ENCODE measurements at places on chromosomes 6 and 20.
A peak's percentile ranks its signal among the peaks of the same experiment; 100 is the strongest.

GRCh38 chr6:36851626-36852025, 12.4 kb upstream of the CPNE5 start:
- DNase-seq: peak; percentile 42

DNA sequence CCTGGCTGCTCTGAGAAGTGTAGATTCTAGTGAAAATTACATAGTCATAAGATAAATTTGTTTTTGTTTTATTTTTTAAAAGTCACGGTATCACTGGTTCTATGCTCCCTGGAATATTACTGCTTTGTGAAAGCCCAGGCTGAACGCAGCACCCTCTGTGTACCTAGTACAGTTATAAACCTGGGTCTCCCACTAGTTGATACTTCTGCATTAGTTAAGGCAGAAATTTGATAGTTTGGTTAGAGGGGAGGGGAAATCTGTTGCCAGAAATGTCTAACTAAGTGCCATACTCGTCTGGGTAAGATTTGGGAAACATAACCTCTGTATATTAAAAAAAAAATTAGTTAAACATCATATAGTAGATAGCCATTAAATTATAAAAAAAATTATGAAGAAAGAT, 110.6 kb upstream of the TRAF3IP2 start:
- no peak for DNase-seq

GRCh38 chr20:348972-349841, 2.3 kb downstream of the NRSN2 start:
- no peak for DNase-seq

DNA sequence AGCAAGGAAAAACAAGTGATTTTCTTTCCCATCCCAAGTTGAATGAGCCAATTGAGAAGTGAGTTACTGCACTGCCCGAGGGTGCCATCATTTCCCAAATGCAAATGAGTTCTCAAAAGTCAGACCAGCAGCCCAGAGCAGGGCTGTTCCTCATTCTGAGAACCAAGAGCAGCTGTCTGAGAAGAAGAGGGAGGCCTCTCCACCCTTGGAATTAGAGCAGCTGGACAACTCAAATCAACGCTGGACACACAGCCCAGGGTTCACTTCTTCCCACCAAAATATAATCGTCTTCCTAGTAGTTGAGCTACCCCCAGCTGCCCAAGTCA, 4.6 kb upstream of the PREX1 start:
- peak; percentile 82 for DNase-seq

DNA sequence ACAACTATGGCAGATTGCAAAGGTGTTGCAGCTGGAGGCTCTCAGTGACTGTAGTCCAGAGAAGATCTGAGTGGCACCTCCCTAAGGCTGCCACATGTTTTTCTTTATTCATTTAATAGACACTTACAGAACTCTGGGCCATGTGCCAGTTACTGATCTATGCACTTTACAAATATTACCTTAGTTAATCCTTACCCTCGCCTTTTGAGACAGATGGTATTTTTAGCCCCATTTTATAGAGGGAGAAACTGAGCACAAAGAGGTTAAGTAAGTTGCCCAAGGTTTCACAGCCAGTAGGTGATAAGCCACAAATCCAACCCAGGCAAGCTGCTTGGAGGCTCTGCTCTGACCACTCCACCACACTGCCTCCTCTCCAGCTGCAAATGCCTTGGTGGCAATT, 6.5 kb upstream of the SCRT2 start:
- no peak for DNase-seq

DNA sequence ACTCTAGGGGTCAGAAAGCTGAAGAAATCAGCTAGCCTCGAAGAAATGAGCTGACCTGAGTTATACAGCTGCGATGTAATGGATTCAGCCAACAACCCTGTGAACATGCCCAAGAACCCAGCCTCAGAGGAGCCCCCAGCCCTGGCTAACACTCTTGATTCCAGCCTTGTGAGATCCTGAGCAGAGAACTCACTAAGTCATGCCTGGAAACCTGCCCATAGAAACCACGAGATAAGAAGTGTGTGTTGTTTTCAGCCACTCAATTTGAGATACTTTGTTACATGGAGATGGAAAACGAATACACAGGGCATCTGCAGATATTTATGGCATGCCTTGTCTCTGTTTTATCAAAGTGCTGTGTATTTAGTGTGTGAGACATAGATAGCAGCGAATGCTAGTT, 265.2 kb downstream of the QKI start:
- DNase-seq: no peak

GRCh38 chr6:113184291-113184690, 672.9 kb upstream of the MARCKS start:
- no peak for DNase-seq

DNA sequence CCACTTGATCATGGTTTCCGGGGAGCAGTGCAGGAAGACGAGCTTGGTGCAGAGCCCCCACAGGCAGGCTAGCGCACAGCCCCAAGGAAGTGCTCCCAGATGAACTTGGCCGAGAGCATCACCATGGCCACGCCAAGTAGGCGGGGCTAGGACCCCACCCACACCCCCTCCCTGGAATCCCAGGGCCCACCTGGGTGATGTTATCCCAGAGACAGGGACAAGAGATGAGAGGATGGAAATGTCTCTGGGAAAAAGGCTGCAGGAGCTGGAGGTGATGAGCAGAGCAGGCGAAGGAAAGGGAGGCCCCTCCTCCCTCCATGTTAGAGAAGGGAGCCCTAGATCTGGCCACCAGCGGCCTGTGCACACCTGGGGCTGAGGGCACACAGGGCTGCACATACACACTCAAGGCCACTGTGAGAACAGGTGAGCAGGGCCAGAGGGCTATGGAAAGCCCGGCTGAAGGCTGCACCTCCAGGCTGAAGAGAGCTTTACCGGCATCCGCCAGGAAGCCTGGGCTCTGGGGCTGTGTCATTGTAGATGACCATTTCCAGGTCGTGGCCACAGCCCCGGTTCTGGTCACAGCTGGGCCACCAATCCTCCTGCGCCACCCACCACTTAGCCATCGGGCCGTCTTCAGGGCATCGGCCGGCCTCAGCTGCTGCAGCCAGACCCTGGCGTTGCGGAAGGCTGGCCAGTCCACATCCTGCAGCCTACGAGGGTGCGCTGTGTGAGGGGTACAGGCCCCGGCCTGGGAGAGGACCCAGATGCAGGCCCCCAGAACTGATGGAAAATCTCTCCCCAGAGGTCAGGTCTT, 24.9 kb downstream of the NPEPL1 start:
- no peak for DNase-seq

- no peak for DNase-seq
These were observed 83.2 kb downstream of the LAMP5 start for GRCh38 chr20:9597547-9597946.

- no peak for DNase-seq
These were observed 8.6 kb upstream of the SIRPB2 start for GRCh38 chr20:1499528-1500420.

- DNase-seq: no peak
These were observed 21.1 kb downstream of the THBS2 start for GRCh38 chr6:169232507-169232931.

DNA sequence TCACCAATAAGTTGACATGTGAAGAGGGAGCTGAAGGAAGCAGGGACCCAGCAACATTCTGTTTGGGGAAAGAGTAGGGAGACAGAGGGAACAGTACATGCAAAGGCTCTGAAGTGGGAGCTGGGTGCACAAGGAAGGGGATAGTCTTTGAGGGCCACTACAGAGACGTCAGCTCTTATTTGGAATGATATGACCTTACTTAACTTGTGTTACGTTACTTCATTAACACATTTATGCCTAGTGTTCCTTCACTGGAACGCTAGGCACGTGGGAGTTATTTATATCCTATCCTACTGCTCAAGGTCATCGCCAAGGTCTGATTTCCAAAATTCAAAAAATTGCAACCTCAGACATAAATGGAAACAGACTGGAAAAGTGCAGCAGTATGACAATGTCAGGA, 20.2 kb downstream of the NAPB start:
- DNase-seq: no peak

- no peak for DNase-seq
These were observed 131.0 kb upstream of the CST7 start for GRCh38 chr20:24818056-24818455.

GRCh38 chr6:155528982-155529453, 73.4 kb upstream of the NOX3 start:
- peak; percentile 91 for DNase-seq

GRCh38 chr6:5275497-5275896, 14.2 kb downstream of the FARS2 start:
- DNase-seq: no peak

GRCh38 chr6:38985839-38986238, 62.7 kb upstream of the GLP1R start:
- DNase-seq: no peak

DNA sequence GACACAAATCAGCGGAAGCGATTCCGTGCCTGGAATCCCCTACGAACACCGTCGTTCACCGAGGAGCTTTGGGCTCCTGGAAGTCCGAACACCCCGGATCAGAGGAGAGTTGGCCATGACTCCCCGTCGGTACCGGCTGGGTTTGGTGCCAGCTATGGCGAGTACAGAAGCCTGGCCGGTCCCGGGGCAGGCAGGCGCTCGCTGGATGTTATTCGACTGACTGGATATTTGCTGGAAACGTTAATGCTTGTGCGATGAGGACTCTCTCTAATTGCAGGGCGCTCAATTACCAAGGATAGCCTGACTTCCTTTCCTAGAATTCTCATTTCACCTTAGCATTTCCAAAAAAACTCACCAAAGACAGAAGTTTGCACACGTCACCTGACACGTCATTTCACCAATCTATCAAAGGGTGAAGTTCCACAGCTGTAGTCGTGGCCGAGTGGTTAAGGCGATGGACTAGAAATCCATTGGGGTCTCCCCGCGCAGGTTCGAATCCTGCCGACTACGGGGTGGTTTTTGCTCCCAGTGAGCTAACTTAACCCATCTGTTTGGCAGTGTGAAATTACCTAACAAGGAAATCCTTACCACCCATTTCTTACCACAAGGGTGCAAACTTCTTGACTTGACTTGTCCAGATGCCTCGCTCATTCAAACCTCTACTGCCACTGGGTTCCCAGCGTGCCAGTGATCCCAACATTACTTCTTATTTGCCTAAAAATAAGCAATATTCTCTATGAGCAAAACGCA, 22.7 kb upstream of the ZNF184 start:
- peak; percentile 49 for DNase-seq

DNA sequence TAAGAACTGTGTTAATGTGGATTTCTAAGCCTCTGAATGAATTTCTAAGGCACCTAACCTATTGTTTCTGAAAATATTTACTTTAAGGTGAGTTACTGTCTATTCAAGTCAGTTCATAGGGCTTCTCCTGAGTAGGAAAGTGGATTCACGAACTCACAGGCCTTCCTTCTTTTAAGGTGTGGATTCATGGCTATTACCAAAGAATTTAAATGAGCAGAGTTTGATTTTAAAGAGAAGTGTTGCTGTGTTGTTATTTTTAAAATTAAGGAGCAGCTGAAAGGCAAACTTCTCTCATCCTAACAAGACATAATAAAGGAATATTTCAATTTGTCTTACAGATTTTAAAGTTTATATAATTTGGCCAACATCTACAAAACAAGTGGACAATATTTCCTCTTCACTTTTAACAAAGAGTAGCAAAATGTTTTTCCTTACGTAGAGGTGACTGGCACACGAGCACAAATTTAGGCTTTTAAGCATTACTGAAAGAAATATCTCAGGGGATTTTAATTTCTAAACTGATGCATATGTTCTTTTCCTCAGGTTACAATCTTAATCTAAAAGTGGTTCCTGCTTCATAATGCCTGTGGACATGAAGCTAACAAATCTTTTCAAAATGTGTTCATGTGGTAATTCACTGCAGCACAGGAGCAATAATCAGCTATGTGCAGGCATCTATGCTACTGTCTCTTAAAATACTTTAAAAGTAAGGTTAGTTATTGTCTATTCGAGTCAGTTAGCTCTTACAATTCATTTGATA, 602 bp upstream of the TSPYL4 start:
- DNase-seq: no peak

DNA sequence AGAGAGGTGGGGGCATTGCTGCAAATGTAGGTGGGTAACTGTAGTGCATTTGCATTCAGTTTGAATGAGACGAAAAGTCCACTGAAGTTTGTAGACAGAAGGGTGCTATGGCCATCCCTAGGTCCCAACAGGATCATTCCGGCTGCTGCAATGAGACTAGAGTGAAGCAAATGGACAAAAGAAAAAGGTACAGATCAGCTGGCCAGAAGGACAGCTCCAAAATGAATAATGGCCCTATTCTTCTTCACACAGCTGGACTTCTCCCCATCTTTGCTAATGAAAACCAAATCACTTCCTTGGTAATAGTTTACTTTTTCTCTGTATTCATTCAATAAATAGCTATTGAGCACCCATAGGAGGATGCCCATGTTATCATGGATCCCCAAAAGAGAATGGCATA, 56.4 kb upstream of the TPD52L1 start:
- no peak for DNase-seq

- no peak for DNase-seq
These were observed 321.2 kb upstream of the ID4 start for GRCh38 chr6:19515939-19516338.

DNA sequence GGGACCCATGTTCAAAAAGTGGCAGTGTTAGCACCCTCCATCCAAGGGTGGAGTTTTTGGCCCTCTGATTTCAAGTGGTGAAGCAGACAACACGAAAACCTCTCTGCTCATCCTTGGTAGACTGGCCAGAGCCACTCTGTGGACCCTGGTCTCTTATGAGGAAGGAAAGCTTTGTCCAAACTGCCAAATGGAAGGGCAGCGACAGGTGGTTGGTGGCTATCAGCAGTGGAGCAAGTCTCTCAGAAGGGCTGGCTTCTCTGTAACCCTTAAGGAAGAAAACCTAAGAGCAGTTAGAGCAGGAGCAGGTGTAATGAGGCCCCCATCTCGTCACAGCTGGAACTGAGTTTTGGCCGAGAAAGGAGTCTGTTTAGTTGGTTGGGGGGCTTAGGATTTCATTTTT, 155.8 kb downstream of the SLC16A10 start:
- no peak for DNase-seq

GRCh38 chr6:158040804-158041347, 59.2 kb downstream of the SYNJ2 start:
- DNase-seq: no peak

- no peak for DNase-seq
These were observed 394.4 kb downstream of the DOK5 start for GRCh38 chr20:54869765-54870164.

- DNase-seq: no peak
These were observed 26.3 kb downstream of the RPRD1B start for GRCh38 chr20:38059832-38060231.

- DNase-seq: no peak
These were observed 267.2 kb upstream of the SULF2 start for GRCh38 chr20:48052475-48052835.

DNA sequence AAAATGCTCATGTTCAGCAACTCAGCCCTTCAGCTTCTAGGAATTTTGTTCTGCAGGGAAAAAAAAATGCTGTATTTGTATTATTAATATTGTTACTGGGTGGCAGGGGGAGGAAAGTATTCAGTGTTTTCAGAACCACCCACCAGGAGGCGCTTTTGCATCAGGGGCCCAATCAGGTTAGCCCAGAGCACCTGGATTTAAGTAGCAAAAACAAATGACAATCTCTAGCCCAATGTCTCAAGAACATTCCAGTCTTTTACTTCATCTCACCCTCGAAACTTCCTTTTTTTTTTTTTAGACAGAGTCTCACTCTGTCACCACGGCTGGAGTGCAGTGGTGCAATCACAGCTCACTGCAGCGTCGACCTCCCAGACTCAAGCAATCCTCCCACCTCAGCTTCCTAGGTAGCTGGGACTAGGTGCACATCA, 635 bp upstream of the C20orf203 start:
- DNase-seq: peak; percentile 67

Data from inflammatory macrophage (primary cell).